ENCODE measurements at places on chromosomes 16 and 17.

- peak; percentile 51 for DNase-seq
Measured at GRCh38 chr16:53837426-53837825, 133.5 kb downstream of the FTO start.

- DNase-seq, result no peak
Measured at GRCh38 chr17:22305356-22306071, 613.2 kb downstream of the KCNJ18 start.

DNA sequence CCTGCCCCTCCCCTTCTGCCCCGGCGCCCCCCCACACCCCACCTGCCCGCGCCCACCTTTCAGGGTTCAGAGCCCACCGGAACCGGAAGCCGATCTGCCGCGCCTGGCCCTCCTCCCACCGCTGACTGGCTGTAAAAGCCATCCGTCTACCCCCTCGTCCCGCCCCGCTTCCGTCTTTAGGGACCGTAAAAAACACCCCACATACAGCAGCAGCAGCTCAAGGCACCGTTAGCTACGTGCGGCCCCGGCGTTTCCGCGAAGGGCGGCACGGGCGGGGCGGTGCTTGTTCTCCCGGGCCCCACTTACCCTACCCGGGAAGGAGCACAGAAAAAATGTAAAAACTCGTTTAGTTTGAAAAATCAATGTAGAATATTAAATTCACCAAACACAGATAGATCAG is at the start of gene MRPL28:
Gene MRPL28 (minus strand): TSS at position 96 of the 400 bp plus-strand sequence. CDS start 320 bp downstream, outside the sequence.
- DNase-seq, result peak; percentile 95

DNA sequence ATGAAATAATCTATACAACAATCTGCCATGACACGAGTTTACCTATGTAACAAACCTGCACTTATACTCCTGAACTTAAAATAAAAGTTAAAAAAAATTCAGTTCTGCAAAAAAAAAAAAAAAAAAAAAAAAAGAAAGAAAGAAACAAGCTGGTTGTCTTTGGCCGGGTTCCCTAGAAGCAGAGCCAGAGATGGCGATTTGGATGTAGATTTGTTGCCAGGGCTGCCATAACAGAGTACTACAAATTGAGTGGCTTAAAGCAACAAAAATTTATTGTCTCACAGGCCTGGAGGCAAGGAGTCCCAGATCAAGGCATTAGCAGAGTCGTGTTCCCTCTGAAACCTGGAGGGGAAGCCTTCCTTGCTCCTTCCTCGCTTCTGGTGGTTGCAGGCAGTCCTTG is 20.4 kb downstream of the SYT17 start:
- no peak for DNase-seq

GRCh38 chr16:31499928-31500327 is 8.3 kb downstream of the RUSF1 start:
- no peak for DNase-seq

- peak; percentile 44 for DNase-seq
Measured at GRCh38 chr17:75707079-75707571, 14.1 kb upstream of the ITGB4 start.

DNA sequence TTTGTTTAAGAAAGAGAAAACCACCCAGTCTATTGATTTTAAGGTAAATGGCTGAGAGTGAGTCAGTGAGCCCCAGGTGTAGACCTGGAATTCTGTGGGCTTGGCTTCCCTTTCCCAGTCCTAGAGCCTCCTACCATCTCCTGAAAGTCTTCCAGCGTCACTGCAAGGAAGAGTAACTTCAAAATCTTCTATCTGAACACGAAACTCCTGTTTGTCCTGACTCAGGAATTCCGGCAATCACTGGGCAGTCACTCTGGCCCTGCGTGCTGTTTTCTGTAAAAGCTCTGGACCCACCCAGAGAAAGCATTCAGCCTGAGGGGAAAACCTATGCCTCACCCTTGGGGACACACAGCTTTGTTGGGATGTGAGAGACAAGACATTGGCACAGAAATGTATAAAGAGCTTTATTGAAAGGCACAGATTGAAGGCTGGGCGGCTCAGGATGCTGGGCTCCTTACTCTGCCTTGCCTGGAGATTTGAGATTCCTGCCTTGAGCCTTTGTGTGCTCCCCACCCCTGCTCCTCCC is 15.9 kb downstream of the MINK1 start:
- peak; percentile 64 for DNase-seq

GRCh38 chr17:80233202-80233601 is 13.0 kb downstream of the SLC26A11 start:
- no peak for DNase-seq

DNA sequence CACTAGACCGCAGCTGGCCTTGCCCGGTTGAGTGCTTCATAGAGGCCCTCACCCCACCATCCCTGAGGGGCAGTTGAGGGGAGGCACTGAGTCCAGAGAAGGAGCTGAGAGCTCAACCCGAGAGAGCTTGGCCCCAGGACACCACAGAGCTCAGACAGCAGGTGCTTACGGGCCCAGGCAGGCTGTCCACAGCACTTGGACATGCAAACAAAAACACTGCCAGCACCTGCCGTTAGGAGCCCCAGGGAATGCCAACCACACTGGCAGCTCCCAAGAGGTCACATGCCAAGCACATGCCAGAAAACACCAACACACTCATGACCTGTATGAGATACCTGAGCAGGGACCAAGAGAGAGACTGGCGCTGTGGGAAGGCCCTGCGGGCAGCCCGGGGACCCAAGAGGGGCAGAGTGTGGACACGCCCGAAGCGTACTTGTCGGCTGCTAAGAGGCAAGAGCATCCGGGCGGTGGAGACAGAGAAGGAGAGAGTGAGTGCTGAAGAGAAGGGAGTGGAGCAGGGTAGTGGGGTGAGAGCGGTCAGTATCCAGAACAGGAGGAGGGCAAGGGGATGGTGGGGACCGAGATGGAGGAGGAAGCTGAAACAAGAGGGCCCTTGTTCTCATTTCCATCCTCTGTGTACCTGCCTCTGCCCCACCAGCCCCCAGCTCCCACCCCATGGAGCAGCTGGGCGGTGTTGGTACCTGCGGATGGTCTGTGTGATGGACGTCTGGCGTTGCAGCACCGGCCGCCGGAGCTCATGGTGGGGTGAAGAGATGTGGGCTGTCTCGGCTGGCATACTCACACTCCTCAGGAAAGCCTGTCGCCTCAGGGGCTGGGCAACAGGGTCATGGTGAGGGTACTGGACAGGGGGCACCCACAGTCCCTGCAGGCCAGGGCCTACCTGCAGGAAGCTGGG is 8.2 kb downstream of the RHBDF1 start:
- DNase-seq, result no peak

- no peak for DNase-seq
Measured at GRCh38 chr17:78652913-78653312, 75.7 kb upstream of the DNAH17 start.

DNA sequence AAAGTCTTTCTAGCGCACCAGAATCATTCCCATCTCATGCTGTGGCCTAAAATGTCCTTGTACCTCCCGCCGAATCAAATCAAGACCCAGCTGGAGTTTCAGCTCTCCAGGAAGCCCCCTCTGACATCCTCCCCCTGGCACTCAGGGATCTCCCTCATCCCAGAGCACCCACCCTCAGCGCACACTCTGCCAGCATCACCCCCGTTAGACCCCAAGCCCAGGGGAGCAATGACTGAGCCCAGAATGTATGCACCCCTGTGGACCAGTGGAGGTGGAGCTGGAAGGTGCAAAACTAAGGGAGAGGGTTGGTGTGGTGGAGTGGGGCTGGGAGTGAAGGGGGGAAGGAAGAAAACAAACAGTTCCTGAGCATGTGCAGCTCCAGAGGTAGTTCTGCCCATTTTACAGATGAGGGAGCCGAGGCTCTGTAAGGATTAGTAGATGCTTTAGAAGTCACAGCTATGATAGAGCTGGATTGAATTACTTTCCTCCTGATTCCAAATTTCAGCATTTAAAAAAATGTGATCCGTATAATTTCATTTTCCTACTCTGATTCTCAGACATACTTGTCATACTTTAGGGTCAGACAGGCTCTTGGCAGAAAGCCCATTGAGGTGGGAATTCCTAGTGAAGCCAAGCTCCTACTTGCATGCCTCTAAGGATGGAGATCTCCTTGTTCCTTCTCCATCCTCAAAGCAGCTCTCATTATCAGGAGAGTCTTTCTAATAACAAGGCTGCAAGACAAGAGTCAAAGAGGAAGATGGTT is 242.7 kb downstream of the KATNIP start:
- DNase-seq, result peak; percentile 14

- DNase-seq, result no peak
Measured at GRCh38 chr17:51335006-51335590, 74.8 kb downstream of the UTP18 start.

GRCh38 chr17:82531431-82531881 is 11.9 kb downstream of the FOXK2 start:
- peak; percentile 49 for DNase-seq

- DNase-seq, result peak; percentile 43
Measured at GRCh38 chr17:27430882-27431491, 25.3 kb upstream of the KSR1 start.

DNA sequence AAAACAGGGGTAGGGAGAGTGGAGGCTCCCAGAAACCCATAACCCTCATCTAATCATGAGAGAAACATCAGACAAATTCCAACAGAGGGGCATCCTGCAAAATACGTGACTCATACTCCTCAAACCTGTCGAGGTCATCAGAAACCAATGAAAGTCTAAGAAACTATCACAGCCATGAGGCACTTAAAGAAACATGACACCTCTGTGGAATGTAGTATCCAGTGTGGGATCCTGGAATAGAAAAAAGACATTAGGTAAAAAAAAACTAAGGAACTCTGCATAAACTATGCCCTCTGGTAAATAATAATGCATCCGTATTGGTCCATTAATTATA is 16.4 kb downstream of the CDH5 start:
- peak; percentile 81 for DNase-seq

DNA sequence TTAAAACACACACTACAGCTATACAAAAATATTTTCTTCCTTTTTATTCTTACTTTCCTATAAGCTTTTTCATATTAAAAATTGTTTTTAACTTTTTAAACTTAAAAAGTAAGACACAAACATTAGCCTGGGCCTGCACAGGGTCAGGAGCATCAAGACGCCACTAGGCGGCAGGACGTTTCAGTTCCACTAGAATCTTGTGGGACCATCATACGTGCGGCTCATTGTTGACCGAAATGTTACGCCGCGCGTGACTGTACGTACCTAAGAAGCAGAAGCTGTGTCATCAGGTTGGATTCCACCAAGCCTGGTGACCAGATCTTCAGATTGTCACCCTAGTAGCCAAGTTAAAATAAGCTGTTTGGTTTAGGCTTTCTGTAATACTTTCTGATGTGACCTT is 47.1 kb downstream of the USP10 start:
- DNase-seq, result no peak

GRCh38 chr16:53506254-53506653 is 3.2 kb upstream of the AKTIP start:
- DNase-seq, result no peak

- peak; percentile 77 for DNase-seq
Measured at GRCh38 chr16:525520-526180, 1.9 kb upstream of the CAPN15 start.

- no peak for DNase-seq
Measured at GRCh38 chr17:37530420-37530819, 40.7 kb downstream of the DUSP14 start.

GRCh38 chr17:47816111-47816735 is 5.4 kb downstream of the OSBPL7 start:
- DNase-seq, result no peak

Data from fibroblast of the aortic adventitia (primary cell).